ENCODE measurements at places on chromosomes 13 and 19.

GRCh38 chr19:51422053-51422448 lies 4.6 kb upstream of the SIGLEC10 start:
- DNase-seq, result peak; percentile 36

- DNase-seq, result peak; percentile 83
Observed at GRCh38 chr19:48510421-48511268, 990 bp downstream of the LMTK3 start.

DNA sequence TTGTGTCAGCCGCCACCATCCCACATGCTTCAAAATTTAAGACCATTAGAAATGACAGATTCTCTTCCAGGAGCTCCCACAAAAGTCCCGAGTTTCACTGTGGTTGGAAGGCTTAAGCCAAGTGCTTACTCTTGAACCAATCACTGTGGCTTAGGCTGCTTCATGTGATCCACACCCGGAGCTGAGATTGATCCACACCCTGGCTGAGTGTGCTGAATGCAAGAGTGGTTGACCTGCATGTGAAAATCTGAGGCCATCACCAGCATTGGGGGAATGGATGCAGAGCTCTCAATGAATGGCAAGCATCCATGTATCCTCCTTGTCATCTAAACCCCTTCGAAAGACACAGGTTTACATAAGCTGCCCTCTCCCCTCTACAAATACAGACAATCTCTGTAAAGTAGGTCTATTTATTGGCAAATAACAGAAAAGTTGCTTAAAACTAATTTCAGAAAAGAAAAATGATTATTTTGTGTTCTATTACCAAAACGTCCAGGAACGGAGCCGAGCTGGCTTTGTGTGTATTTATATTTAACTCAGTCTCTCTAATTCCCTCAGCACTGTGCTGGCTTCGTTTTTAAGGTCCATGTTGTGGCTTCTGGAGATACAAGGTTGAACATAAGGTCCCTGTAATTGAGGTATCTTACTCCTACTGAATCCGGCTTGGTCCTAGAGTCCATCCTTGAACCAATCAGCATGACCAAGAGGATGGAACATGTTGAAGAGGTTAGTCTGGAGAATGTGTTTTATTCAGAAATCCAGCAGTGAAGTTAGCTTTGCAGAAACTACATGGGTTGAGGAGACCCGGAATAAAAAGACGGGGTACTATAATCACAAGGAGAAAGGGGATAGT lies 332.4 kb downstream of the LIG4 start:
- no peak for DNase-seq

GRCh38 chr13:39148513-39148961 lies 110.3 kb downstream of the NHLRC3 start:
- no peak for DNase-seq

DNA sequence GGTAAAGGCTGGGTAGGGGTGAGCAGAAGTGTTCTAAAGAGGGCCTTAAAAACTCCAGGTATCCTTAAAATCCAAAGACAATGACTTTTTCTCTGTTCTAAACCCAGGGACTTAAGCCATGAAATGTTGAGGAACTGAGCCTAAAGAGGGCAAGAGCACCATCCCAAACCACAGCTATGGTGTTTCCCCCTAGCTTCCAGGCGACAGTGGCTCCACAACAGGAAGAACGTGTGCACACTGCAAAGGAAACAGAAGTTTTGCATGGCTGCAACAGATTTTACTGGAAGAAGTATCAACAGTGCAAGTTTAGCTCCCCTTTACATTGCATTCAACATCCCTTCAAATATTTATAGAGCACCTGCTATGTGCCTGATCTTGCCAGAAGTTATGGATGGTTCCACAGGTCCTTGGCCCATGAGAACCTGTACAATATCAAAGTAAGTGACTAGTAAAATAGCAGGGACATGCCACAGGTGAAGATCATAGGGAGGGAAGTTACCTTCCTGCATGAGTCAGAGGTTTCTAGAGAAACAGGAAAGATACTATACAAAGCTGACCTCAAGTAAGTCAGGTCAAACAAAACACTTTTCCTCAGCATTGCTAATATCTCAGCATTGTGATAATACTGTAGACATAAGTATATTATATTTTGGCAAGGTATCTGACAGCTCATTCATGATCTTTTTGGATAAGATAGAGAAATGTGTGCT lies 8.4 kb upstream of the KCTD12 start:
- no peak for DNase-seq

DNA sequence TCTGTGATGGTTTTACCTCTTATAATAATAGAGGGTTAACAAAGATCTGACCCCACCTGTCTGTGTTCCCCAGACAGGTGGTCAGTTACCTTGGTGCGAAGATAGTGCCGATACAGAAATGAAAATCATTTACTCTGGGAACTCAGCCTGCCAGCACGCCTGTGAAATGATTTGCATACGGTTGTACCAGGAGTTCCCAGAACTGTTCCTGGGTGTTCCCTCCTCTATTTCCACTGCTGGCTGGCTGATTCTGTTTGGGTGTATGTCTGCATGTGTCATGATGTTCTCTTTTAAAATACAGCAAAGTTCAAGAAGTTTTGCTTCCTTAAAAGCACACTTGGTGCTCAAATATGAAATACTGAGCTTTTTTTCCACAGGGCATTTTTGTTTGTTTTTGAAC lies 527.1 kb downstream of the FGF9 start:
- DNase-seq, result no peak

GRCh38 chr13:65633806-65634205 lies 1596.3 kb downstream of the PCDH9 start:
- no peak for DNase-seq

- no peak for DNase-seq
Observed at GRCh38 chr13:73158851-73159250, 100.0 kb downstream of the KLF5 start.

- DNase-seq, result no peak
Observed at GRCh38 chr13:20077086-20077485, 83.8 kb downstream of the GJA3 start.

- no peak for DNase-seq
Observed at GRCh38 chr13:73633817-73634460, 500.3 kb downstream of the KLF12 start.

- no peak for DNase-seq
Observed at GRCh38 chr19:2734589-2735288, 5.1 kb downstream of the SLC39A3 start.

- DNase-seq, result peak; percentile 7
Observed at GRCh38 chr13:24671386-24672113, 8.7 kb upstream of the ATP12A start.

- no peak for DNase-seq
Observed at GRCh38 chr13:84684048-84684662, 801.9 kb upstream of the SLITRK1 start.

- no peak for DNase-seq
Observed at GRCh38 chr13:114269281-114269770, 12.1 kb upstream of the UPF3A start.

DNA sequence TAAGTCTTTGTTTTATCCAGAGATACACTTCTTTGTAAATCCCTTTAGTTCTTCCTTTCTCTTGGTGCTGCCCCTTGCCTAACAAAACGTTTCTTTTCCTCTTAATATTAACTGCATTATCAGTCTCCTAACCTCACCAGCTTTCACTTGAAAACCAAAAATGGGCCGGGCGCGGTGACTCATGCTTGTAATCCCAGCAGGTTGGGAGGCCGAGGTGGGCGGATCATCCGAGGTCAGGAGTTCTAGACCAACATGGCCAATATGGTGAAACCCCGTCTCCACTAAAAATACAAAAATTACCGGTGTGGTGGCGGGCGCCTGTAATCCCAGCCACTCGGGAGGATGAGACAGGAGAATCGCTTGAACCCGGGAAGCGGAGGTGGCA lies 329.8 kb upstream of the MIR17HG start:
- DNase-seq, result no peak

DNA sequence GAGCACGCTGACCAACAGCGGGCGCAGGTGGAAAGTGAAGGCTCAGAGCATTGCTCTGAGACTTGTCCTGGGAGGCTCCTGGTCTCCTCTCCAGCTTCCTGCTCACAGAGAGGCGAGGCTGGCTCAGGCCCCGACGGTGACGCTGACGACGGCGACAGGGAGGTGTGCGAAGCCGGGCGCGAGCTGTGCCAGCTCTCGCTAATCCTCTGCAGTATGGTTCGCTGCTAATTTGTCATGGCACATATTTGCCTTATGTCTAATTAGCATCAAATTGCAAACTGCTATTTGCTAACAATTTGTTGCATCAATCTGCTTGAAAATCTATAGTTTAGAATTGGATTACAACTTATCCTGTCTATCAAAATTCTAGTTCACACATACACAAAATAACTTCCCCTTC lies 469.8 kb upstream of the ZNF507 start:
- DNase-seq, result no peak

- no peak for DNase-seq
Observed at GRCh38 chr13:98487522-98487921, 89.4 kb downstream of the STK24 start.

DNA sequence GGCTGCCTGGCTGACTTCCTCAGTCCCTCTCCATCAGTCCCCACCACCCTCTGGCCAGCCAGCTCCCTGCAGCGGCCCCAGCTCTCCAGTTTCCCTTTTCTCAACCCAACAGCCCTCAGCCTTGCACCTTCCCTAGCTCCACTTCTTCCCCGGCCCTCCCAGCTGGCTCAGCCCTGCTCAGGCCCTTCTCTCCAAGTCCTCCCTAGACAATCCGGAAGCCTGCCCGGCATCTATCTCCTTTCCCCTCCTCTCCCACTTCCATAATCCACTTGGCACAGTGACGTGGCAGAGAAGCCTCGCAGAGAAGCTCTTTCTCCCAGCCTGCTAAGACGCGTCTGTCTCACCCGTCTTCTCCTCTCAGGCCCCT lies 1.1 kb downstream of the UBXN6 start:
- no peak for DNase-seq

DNA sequence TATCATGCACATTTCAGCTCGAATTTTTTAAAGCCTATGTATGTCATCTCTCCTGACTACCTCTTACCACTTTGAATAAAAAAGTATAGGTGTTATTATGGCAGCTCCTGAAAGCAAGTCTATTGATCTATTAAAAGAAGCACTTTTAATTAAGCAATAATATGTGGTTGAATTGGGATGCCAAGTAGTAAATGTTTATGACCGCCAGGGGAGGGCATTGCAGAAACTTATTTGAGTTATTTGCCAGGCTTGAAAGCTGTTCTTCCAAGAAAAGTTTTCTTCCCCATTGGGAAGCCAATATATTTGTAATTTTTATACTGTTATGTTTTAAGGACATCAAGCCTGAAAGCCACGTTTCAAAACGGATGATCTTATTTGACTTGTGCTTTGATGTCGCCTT lies 88.1 kb upstream of the SOX21 start:
- no peak for DNase-seq

DNA sequence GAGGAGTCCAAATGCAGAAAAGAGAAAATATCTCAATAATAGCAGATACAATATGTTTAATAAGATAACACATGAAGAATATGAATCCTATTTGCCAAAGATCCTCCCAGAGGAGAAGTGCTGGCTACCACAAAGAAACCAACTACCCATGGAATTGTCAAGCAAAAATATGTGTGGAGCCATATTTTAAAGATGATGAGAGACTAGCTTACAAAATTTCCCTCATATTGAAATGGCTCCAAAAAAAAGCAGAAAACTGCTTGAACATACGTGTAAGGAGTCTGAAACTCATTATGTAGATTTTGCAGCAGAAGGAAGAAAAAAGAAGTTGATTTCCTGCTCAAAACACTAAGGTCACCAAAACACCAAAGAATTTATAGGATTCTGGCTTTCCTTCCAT lies 94.2 kb downstream of the USP12 start:
- DNase-seq, result no peak

DNA sequence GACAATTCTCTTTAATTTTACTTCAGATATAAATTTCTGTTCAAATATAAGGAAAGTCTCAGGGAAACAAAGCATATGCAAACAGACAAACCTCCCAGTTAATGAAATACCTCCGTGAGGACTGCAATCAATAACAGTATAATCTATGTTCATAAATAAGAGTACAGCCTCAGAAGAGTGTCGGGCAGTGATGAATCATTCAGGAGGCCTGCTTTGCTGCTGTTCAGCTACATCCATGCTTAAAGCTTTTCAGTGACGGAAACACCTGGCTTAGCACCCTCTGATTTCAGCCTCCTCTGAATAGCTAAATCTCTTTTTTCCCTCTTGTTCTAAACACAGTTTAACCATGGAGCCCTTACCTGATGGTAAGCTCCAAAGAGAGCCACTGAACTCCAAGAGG lies 69.0 kb downstream of the PCDH9 start:
- DNase-seq, result no peak

GRCh38 chr13:57704031-57704430 lies 72.5 kb downstream of the PCDH17 start:
- no peak for DNase-seq

DNA sequence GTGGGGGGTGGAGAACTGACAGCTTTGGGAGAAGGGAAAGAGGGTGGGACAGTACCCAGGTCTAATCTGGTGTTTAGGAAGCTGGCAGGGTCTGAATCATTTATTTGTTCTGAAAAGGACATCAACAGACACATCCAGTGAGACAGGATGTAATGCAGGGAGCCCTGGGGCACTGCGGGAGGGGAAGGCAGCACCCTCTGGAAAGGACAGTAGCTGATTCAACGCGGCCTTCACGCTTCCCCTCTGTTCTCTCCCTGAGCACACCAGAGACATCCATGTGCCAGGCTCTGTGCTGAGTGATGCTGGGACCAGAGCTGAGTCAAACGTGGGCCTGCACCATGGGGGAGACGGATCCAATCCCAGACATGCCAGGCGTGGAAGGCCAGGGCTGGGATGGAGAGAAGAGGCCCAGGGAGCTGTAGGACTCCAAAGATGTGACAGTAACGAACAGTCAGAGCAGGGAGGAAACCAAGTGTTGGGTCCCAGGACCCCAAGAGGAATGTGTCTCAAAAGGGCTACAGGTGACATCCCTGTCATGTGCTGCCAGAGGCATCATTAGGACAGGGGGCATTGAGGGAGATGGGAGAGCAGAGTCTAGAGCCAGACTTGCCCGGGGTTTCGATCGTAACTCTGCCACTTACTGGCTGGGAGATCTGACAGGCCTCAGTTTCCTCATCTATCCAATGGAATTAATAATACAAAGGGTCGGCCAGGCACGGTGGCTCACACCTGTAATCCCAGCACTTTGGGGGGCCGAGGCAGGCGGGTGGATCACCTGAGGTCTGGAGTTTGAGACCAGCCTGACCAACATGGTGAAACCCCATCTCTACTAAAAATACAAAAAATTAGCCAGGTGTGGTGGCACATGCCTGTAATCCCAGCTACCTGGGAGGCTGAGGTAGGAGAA lies 1.7 kb downstream of the ETFB start:
- peak; percentile 13 for DNase-seq

DNA sequence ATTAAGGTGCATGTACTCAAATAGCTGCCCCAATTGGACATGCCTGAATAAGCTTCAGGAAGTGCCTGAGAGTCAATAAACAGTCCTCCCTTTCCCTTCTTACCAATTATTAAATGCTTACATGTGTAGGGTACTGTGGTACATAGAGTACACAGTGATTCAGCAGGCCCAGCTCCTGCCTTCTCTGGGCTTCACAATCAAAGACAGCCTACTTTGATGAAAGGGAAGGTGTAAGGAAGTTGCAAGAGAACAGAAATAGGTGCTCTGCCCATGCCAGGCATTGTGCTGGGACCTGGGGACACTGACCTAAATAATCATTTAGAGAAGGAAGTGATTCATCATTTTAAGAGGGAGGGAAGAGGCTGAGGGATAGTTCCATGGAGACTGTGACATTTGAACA lies 17.2 kb downstream of the FRY start:
- no peak for DNase-seq

- no peak for DNase-seq
Observed at GRCh38 chr19:12695997-12696365, 450 bp downstream of the FBXW9 start.
